ENCODE measurements at places on chromosomes 2 and 18.

DNA sequence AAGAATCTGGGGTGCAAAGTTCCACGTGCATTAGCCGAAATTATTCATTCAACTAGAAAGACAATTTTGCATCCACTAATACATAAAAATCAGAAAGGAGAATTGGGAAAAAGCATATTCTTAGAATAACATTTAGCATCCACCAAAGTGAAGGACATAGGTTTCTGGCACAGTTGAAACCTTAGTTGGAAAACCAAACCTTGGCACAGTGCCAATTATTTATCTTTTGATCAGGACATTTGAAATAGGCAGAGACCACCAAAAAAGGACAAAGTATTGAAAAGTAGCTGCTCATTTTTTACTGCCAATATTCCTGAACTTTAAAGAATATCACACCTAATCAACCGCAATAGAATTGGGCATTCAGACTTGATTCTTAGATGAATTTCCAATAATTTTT lies 25.5 kb upstream of the NFU1 start:
- DNase-seq, result no peak

DNA sequence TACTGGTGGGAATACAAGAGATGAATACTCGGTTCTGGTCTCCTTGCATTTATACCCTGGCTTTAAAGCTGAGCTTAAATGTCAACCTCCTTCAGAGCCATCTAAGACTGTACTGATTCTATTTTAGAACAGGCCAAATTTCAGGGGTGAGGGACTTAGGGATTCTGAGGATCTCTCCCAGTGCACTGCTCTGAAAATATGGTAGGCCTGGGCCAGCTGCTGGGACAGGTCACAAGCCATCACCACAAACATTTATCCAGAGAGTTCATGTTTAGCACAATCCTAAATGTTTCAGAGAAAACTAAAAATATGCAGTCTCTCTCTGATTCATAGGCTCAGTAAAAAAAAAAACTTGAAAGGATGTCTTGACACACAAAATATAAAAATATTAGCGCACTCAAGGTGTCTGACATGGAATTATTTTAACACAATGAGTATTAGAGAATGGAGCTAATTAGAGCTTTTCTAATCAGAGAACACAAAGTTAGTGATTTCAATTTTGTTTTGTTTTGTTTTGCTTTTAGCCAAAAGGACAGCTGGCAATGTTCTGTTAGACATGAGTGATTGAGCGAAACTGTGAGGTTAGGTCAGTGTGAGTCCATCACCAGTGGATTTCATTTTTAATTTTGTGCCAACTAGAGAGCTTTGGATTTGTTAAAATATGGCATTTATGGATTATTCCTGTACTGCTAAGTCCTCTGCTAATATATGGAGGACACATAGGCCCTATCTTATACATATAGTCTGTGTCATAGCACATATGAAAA lies 38.8 kb downstream of the MFSD6 start:
- no peak for DNase-seq

DNA sequence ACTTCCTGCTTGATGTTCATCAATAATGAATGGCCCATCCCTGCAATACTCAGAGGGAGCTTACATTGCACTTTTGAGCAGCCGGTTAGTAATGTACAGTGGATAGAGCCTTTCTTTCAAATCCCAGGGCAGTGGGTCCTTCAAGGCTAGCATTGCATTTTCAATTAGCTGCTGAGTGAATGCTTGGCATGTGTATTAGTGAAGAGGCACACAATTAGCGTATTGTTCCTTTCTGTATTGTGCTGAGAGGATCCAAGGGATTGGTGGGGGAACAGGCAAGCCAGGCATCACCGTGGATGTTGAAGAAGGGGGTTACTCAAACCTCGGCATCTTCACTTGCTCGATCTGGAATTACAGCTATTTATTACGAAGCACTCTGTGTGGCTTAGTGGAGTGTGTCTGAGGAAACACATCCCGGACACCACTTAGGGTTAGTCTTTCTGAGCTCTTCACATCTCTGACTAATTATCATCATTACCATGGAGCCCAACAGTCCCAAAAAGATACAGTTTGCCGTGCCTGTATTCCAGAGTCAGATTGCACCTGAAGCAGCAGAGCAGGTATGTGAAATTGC lies at the start of gene PPP1R1C:
TSS of gene PPP1R1C (plus strand) at position 222 of the 574 bp plus-strand sequence. CDS start at position 480, 258 bp downstream.
- no peak for DNase-seq

GRCh38 chr18:47331026-47331425 lies 79.6 kb upstream of the SKOR2 start:
- no peak for DNase-seq

GRCh38 chr2:217934321-217935131 lies 68.3 kb downstream of the TNS1 start:
- no peak for DNase-seq

- no peak for DNase-seq
These were observed 787.6 kb upstream of the SALL3 start for GRCh38 chr18:78192054-78192453.

DNA sequence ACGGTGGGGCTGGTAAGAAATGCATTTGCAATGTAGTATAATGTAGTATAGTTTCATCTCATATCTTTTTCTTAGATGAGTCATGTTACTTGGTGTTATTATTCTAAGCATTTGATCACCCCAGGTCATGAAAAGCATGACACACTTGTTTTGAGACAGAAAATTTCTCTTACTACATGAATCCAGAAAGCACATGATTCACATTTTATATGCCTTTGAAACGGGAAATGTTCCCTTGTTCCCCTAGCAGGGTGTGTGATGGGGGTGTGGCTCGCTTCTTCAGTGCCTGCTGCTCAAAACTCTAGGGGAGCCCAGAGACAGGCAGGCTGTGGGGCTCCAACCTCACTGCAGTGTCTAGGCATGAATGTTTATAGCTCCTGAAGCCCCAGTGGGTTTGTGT lies 116.0 kb upstream of the RAB27B start:
- no peak for DNase-seq

GRCh38 chr2:23618794-23619530 lies 234.0 kb downstream of the KLHL29 start:
- no peak for DNase-seq

DNA sequence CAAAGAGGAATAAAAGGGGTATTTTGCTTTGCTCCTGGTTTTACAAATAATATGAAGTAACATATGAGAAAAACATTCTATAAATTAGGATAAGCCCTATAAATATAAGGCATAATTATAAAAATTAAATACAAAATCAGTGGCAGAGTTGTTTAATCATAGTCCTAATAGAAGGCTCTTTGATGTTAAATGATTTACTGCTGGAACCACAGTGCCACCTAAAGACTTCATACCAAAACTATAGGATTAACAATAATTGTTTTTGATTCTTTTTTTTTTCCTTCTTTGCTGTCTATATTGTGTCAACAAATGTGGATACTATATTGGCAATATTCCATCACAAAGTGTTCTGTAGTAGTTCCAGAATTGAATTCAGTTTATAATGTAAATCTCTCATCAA lies 837.7 kb upstream of the SLC39A10 start:
- no peak for DNase-seq

GRCh38 chr18:55220523-55220922 lies 261.3 kb upstream of the CCDC68 start:
- DNase-seq, result no peak

GRCh38 chr18:75221397-75221796 lies 10.8 kb downstream of the TSHZ1 start:
- DNase-seq, result no peak

- DNase-seq, result no peak
These were observed 304.8 kb downstream of the PDE11A start for GRCh38 chr2:177767768-177768167.

- DNase-seq, result no peak
These were observed 151.1 kb downstream of the CCDC148 start for GRCh38 chr2:158305501-158305900.

GRCh38 chr18:31694297-31694696 lies 9.9 kb upstream of the B4GALT6 start:
- no peak for DNase-seq

DNA sequence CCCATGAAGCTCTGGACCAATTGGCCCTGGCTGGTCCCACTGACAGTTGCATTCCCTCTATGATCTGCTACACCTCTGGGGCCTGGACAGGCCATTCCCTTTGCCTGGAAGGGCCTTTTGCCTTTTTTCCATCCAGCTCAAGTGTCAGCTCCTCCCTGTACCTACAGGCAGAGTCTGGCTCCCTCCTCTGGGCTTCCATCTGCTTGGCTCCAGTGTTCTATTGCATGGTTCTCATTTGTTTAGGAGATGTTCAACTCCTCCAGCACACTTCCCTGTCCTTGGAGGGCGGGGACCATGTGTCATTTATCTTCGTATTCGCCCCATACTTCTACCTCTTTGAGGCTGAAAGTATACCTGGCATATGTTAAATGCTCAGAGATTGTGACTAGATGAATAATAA lies 61.1 kb downstream of the PRKCE start:
- DNase-seq, result no peak

DNA sequence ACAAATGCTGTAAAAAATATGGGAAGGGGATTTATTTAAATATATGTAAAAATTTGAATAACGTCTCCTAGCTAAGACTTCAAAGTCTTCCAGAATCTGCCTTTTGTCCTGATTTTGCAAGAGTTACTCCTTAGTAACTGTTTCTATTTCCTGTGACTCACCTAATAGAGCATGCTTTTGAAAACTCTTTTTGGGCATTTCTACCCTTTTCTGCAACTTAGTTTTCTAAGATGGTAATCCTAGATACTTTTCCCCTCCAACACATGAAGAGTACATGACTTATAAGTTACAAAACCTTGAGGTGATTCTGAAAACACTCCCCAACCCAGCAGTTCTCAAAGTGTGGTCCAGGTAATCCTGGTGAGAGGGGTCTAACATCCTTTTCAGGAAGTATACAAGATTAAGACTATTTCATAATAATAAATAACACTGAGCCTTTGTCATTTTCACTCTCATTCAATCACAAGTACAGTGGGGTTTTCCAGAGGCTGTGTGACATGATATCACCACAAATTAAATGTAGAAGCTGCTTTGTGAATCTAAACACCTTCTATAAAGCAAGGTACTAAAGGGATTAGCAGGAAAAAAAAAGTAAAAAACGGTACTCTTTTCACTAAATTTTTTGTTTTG lies 31.9 kb downstream of the PPP4R3B start:
- DNase-seq, result no peak

GRCh38 chr18:60372596-60372995 lies at the start of gene MC4R:
Gene MC4R, minus strand, starts transcription at chr18:60372775. Its CDS starts 426 bp downstream, at chr18:60372349.
- no peak for DNase-seq

GRCh38 chr2:216215658-216216390 lies 106.7 kb downstream of the XRCC5 start:
- DNase-seq, result no peak

GRCh38 chr18:72180689-72181088 lies 363.5 kb downstream of the CBLN2 start:
- DNase-seq, result no peak

GRCh38 chr2:204948024-204948763 lies 402.9 kb downstream of the PARD3B start:
- DNase-seq, result no peak

DNA sequence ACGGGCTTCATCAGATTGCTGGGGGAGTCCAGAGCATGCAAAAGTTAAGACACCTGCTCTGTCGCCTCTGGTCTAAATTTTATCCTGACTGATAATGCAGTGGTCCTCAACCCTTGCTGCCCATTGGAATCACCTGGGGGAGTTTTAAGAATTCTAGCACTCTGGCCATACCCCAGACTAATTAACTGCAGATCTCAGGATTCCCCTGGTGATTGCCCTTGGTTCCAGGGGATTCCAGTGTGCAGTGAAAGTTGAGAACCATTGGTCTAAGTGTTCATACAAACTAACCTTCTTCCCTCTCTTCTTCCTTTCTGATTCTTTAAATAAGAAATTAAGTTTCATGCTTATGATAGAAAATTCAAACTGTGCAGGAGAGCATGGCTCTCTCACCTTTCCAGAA lies 105.7 kb upstream of the MGAT5 start:
- no peak for DNase-seq

- no peak for DNase-seq
These were observed 220.3 kb downstream of the BCL2 start for GRCh38 chr18:63099091-63099840.

DNA sequence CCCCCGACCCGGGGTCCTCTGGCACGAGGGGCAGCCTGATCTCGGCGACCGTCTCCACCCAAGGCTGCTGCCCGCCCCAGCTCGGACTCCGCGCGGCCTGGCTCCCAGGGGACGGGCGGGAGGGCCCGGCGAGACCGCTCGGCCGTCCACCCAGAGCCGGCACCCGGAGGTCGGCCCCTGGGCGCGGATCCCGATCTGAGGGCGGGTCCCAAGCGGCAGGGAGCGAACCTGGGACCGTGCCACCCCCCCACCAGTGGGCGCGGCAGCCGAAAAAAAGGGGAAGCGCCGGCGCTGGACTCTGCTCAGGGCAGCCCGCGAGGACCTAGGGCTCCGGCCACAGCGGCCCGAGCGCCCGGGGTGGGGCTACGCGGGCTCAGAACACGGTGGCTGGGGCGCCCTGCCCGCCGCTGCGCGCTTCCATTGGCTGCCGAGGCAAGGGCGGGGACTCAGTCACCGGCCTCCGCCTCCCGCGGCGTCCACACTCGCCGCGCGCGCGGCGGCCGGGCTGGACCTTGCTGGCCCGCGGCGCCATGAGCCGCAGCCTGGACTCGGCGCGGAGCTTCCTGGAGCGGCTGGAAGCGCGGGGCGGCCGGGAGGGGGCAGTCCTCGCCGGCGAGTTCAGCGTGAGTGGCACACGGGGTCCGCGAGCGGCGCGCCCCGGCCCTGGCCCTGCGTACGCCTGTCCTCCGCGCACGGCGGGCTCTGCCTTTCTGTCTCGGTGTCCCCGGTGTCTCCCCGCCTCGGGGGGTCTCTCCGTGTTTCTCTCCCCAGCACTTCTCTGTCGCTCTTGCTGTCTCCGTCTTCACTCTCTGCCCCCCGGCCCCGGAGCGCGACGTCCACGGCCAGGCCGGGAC lies at the start of gene PTPN18:
TSS of gene PTPN18 (plus strand) at position 479 of the 854 bp plus-strand sequence. CDS start at position 531, 52 bp downstream.
- peak; percentile 42 for DNase-seq

- DNase-seq, result no peak
These were observed 1.6 kb upstream of the CCL20 start for GRCh38 chr2:227812001-227812400.
